ENCODE measurements at places on chromosomes 7 and 10. TPM values are rescaled to one million over a fixed set of nuclear protein-coding genes. Genes with fewer than 3 reads are reported as not detected.

DNA sequence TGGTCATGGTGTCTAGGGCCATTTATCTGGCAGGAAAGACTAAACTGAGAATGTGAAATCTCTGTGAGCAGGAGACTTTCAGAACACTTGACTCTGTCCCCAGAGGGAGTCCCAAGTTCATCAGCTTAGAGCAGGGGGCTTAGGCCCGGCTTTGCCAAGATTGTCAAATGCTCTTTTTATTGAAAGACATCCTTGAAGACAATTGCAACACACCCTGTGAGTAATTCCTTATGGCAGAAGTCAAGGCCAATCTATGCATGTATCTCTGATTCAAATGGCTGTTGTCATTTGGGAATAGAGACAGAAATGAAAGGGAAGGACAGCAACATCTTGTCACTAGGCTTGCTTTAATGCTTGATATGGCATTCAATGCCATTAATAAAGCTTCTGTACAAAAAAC lies 33.7 kb downstream of the BAMBI start:
- no peak for DNase-seq
- H3K4me3 ChIP-seq: no peak overlapping the region
- H3K27me3 ChIP-seq: no peaks in the 10 kb centered on the region

DNA sequence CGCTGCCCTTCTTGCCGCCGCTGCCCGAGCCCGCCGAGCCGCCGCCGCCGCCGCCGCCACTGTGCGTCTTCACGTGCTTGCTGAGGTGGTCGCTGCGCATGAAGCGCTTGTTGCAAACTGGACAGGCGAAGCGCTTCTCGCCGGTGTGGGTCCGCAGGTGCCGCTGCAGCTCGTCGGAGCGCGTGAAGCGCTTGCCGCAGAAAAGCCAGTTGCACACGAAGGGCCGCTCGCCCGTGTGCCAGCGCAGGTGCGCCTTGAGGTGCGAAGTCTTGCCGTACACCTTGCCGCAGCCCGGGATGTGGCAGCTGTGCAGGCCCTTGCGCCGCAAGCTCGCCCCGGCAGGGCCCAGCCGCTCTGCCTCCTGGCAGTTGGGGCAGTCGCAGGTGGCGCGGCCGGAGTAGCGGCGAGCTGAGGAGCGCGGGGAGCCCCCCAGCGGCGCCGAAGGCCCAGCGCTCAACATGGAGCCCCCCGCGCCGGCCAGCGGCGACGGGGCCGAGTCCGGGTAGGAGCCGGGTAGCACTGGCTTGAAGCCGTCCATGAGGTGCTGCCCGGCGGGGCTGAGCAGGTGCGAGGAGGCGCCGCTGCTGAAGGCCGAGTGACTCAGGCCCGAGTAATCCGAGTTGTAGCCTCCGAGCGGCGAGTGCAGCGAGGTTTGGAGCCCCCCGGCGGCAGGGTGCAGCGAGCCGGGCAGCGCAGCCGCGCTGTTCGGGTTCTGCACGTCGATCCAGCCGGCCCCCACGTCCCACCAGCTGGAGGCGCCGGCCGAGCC lies 2.1 kb downstream of the SP8 start:
- H3K4me3 ChIP-seq: peak overlapping the region; percentile 26
- DNase-seq: no peak
- no peak overlapping the region for H3K27ac ChIP-seq
- peaks cover 11% of the 10 kb centered on the region for H3K4me1 ChIP-seq
- peaks cover 96% of the 10 kb centered on the region for H3K27me3 ChIP-seq
- H3K36me3 ChIP-seq: no peaks in the 10 kb centered on the region

DNA sequence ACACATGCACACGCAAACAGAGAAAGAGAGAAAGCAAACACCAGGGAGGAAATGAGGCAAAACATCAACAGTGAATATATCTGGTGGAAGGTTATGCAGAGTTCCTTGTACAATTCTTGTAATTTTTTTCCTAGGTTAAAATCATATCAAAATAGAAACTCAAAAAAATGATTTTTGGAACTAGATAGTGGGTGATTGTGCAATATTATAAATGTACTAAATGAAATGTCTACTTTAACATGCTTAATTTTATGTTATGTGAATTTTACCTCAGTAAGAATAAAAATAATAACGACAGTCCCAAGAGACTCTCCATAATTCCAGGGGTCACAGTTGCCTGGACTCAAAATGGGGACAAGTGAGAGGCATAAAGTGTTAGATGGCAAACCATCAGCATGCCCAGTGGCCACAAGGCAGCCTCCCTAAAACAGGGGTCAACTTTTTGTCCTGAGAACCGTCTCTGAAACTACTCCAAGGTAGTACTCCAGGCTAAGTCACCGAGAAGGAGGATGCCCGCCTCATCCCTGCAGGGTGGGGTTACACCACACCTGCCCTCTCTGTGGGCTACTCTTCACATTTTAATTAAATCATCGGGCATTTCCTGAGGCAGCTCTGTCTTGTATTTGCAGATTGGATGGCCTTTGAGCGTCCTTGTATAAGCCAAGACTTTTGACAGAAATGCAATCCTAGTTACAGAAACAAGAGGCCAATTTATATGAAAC lies 267.7 kb downstream of the ELMO1 start:
- H3K4me1 ChIP-seq: no peaks in the 10 kb centered on the region
- no peak overlapping the region for H3K27ac ChIP-seq
- H3K36me3 ChIP-seq: no peaks in the 10 kb centered on the region
- H3K27me3 ChIP-seq: no peaks in the 10 kb centered on the region

- H3K4me1 ChIP-seq: no peaks in the 10 kb centered on the region
- H3K27me3 ChIP-seq: no peaks in the 10 kb centered on the region
- no peak overlapping the region for H3K27ac ChIP-seq
- H3K36me3 ChIP-seq: no peaks in the 10 kb centered on the region
- DNase-seq: no peak
Measured at GRCh38 chr10:10551596-10552301, 465.9 kb upstream of the CELF2 start.

GRCh38 chr7:85734823-85735222 lies 548.0 kb upstream of the SEMA3D start:
- no peaks in the 10 kb centered on the region for H3K27me3 ChIP-seq
- DNase-seq: no peak
- H3K36me3 ChIP-seq: no peaks in the 10 kb centered on the region
- no peak overlapping the region for H3K4me3 ChIP-seq

- no peak overlapping the region for H3K27ac ChIP-seq
- no peak for DNase-seq
- H3K27me3 ChIP-seq: no peaks in the 10 kb centered on the region
- no peaks in the 10 kb centered on the region for H3K36me3 ChIP-seq
- no peaks in the 10 kb centered on the region for H3K4me1 ChIP-seq
Measured at GRCh38 chr10:117094856-117095255, 43.2 kb downstream of the VAX1 start.

GRCh38 chr10:84588971-84589370 lies 260.6 kb downstream of the CCSER2 start:
- DNase-seq: no peak
- H3K36me3 ChIP-seq: no peaks in the 10 kb centered on the region
- H3K4me1 ChIP-seq: no peaks in the 10 kb centered on the region
- no peak overlapping the region for H3K4me3 ChIP-seq
- H3K27ac ChIP-seq: no peak overlapping the region

The MET gene
- total RNA-seq: 35.4 TPM
